ENCODE measurements at places on chromosomes 7 and 10.

GRCh38 chr10:129191797-129192196, 275.2 kb upstream of the MGMT start:
- no peak for DNase-seq

- DNase-seq: no peak
Observed at GRCh38 chr7:120986650-120987049, 1.9 kb upstream of the CPED1 start.

GRCh38 chr10:67609996-67610793, 85.8 kb downstream of the CTNNA3 start:
- no peak for DNase-seq

GRCh38 chr7:81462672-81463071, 307.2 kb downstream of the HGF start:
- no peak for DNase-seq

DNA sequence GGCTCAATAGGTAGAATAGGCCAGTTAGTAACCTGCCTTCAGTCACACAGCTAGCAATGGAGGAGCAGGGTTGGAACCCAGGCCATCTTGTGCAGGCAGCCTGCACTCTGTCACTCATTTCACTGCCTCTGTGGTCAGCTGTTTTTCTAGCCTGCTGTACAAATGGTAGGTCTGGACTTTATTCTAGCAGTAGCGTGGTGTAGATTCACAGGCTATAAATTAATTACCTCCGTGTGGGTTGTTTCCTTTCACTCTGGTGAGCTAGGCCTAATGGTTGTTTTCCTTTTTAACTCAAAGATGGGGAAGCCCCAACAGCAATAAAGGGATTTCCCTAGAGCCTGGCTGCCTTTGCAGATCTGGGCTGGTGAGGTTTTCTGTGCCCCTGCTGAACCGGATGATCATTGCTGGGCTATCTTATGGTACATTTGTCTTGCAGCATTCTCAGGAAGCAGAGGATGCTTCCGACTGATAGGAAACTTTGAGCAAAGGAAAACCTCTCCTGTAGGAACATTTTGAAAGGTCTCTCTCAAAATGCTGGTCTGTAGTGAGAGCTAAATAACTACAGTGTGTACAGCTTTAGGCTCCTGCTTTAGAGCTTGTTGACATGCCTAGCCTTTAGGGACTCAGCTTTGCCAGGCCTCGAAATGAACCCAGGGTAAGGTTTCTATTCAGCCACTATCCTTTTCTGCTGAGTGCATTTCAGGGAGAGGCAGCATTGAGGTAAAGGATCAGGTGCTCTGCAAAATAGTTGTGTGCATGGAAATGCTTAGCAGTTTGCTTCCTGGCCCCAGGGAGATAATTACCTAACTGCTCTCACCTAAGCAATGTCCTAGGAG, 157.4 kb downstream of the ST7 start:
- DNase-seq: peak; percentile 7

GRCh38 chr10:5656737-5657579, 9.4 kb downstream of the ASB13 start:
- DNase-seq: no peak
